ENCODE measurements at places on chromosomes 2 and 18. TPM values are rescaled to one million over a fixed set of nuclear protein-coding genes. Genes with fewer than 3 reads are reported as not detected.

Gene GFPT1
- 32.5 TPM for total RNA-seq

Gene ARHGEF4
- total RNA-seq = 4.9 TPM

Gene SCYGR2
- total RNA-seq = not detected

Gene TLX2
- total RNA-seq = not detected

Gene CHPF
- total RNA-seq = 214 TPM

Gene LYPD1
- total RNA-seq = 1.1 TPM

Gene TNP1
- total RNA-seq = not detected

Gene NYAP2
- total RNA-seq = not detected

Gene ABCB11
- 0.65 TPM for total RNA-seq

Gene LBH
- total RNA-seq = 29.1 TPM

Gene DSC3
- total RNA-seq = 12.2 TPM

Gene MYO7B
- total RNA-seq = 0.18 TPM

Gene CDH19
- total RNA-seq = 14.4 TPM

Gene LIMS2
- total RNA-seq = 10.8 TPM

Gene LRATD1
- total RNA-seq = 0.49 TPM

Gene POMC
- 2.8 TPM for total RNA-seq

Gene VWA3B
- total RNA-seq = not detected

Gene LTBP1
- 127 TPM for total RNA-seq

Gene SP9
- not detected for total RNA-seq

Gene IL1R1
- 301 TPM for total RNA-seq

Gene CYRIA
- total RNA-seq = 2.9 TPM

Gene SLC11A1
- total RNA-seq = under 0.01 TPM

Gene MAL
- not detected for total RNA-seq

Gene ANAPC1
- total RNA-seq = 27.4 TPM

Gene SAG
- total RNA-seq = not detected

Gene CD207
- not detected for total RNA-seq

All from cardiac atrium fibroblast (primary cell).